ENCODE measurements at places on chromosomes 2 and 18.

GRCh38 chr2:19895535-19895934, 6.2 kb downstream of the TTC32 start:
- DNase-seq: no peak

DNA sequence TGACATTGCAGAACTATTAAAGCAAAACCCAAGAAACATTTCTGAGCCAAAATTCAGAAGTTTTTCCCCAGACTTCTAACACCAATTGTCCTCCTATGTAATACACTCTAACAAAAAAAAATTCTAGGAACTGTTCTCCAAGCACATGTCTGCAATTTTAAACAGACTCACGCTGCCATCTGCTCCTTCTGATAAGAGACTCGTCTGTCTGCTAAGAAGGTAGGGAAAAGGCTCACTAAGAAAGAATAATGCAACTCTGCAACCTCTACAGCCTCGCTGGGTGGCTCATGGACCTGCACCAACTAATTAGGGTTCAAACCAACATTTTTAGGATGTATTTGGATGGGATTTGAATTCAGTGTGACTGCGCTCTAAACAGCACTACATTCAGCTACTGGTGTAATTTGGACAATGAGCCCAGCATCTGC, 366.5 kb downstream of the DSC3 start:
- no peak for DNase-seq

DNA sequence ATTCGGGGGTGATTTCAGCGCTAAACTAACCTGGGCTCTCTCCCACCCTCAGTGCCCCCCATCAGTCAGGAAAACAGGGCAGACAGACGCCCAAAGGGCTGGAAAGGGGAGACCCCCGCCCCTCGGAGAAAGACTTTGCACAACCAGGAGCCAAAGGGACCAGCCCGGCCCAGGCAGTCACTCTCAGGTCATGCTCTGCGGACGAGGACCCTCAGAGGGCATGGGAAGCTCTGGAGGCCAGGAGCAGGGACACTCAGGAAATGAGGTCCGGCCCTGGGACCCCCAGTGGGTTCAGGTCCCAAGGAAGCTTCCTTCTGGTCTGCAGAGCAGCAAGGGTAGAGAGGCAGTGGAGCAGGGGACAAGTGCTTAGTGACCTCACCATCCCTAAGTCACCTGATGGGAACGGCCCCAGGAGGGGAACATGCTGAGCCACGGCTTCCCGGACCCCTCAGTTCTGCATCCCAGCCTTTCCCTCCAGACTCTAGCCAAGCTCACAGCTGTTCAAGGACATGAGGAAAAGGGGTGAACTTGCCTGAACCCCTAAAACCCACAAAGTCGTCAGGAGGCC, 88.0 kb upstream of the GPC1 start:
- DNase-seq: no peak

DNA sequence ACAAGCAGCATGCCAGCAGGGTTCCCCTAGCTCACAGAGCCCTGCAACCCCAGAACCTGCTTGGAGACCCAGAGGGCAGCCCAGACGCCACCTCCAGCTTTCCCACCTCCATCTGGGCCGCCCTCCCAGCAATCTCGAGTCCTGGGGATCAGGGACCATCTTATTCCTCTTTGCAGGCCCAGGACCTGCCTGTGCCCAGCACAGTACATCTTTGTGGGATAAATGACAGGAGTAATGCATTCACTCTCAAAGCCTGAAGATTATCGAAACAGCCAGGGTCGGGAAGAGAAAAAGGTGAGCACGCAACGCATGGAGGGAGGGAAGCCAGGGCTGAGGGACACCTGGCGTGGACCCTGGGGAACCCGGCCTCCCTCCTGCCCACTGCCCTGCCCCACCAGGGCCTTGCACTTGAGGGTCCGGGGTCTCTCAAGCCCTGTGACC, 144.1 kb downstream of the NDUFA10 start:
- DNase-seq: no peak

DNA sequence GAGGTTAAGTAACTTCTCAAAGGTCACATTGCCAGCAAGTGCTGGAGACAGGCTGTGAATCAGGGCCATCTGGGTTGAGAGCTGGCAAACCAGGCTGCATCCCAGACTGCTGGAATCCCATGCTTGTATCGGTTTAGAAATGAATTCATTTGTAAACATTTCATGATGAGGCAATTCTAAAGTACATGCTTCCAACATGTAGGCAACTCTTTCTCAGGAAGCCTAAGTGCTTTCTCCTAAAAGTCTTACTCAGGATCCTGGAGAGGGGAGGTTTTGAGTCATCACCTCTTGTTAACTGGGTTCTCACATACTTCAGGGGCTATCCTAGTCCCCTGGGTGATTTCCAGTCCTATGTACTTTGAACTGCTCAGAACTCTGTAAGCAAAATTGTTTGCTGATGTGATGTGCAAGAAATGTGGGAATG, 416.5 kb downstream of the MEIS1 start:
- no peak for DNase-seq

GRCh38 chr2:233218836-233219235, 32.6 kb upstream of the ATG16L1 start:
- DNase-seq: no peak

DNA sequence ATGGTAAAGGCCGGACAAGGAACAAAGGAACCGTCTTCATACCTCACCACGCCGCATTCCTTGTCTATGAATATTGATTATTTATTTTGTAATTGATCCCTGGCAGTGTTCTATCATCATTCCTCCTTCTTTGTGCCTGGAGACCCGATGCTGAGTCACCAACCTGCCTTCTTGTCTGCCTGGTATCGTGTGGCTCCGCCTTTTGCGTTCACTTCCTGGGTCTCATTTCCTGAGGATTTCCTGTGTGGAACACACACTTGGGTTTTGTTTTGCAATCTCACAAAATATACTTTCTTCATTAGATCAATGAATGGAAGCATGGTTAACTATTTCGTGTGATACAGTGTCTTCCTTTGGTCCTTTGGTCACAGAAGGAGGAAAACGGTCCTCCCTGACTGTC, 95.5 kb upstream of the SNTG2 start:
- no peak for DNase-seq
